Skin of body (tissue), 3 donors: ENCODE measurements at places on chromosomes 2 and 18. TPM values are rescaled to one million over a fixed set of nuclear protein-coding genes. Genes with fewer than 3 reads are reported as not detected.

- DNase-seq, result no peak
Observed at GRCh38 chr18:44848644-44849335, 168.1 kb downstream of the SETBP1 start.

DNA sequence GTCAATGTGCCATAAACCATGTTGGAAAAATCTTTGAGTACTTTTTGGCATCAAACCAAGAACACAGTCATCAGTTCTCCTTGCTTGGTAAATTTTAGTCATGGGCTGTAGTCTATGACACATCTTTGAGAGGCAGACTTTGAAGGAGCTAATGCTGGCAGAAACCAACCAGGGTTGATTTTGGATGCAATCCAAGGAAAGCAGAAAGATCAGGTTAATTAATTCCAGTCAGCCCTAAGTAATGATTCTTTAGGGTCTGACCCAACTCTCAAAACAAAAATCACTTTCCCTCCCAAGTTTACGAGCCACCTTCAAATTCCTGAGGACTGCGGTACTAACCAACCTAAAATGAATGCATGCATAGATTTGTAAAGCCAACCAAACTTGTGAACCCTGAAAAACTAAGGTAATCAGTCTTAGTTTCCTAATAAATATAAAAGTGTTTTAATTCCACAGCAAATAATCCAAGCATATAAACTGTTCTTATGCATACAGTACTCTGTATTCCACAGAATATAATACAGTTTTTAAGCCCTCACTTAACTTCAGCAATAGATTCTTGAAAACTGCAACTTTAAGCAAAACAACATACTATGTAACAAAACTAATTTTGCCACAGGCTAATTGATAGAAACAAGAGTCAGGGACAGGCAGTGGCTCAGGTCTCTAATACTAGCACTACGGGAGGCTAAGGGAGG, 22.0 kb downstream of the AP1S3 start:
- no peak for DNase-seq

Gene LYPD1
- 0.99 TPM for total RNA-seq

Gene SPATA3
- not detected for total RNA-seq
